Stimulated activated memory B cell treated with anti-CD40 and anti-IgM and Interleukin-4, amounts not matched to agents 10 μg/mL and 1 μg/mL and 100 μg/mL, for 72 hours (primary cell): ENCODE measurements at places on chromosomes 7 and 10.

DNA sequence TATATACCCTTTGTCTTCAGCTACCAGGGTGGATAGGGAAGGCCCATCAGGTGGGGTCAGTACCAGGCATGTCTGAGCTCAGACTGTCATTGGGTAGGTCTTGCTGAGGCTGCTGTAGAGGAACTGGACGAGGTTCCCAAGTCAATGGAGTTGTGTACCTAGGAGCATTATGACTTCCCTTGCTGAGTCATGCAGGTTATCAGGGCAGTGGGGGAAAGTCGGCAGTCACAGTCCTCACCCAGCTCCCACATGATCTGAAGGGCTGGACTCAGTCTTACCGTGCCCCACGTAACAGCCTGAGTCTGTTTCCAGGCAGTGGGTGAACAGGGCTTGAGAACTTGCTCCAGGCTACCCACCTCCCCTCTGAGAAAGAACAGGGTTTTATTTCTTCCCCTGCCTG, 260.8 kb upstream of the COBL start:
- ATAC-seq: no peak

DNA sequence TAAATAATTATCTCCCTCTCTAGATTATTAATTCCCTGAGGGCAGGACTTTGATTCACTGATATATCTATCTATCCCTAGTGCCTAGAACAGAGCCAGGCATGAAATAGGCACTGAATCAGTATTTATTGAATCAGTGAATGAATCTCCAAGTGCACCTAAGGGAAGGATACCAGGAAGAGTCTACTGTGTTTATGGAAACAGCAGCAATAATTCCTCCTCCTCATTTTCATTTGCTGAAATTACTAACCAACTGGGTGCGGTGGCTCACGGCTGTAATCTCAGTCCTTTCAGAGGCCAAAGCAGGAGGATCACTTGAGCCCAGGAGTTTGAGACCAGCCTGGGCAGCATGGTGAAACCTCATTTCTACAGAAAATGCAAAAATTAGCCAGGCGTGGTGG, 161.2 kb downstream of the TCF7L2 start:
- no peak for ATAC-seq

- peak; percentile 46 for ATAC-seq
Observed at GRCh38 chr10:22437620-22438588, 92.6 kb downstream of the SPAG6 start.

GRCh38 chr10:15144788-15145187, 23.7 kb downstream of the NMT2 start:
- ATAC-seq: no peak

DNA sequence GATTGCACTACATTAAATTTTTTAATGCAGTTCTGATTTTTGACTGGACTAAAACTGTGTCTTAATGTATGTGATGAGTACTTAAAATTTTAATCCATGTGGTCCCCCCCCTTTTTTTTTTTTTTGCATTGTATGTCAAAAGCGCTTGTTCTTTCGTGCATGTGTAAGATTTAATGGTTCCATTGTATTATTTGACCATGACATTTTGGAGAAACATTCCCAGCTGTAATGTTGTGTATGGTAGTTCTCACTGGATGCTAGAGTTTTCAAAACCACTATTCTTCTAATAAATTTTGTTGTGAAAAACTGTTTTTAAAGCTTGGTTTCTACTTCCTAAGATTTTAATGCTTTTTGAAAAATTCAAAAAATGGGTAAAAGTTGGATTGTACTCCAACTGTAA, 132.0 kb downstream of the LCOR start:
- no peak for ATAC-seq

DNA sequence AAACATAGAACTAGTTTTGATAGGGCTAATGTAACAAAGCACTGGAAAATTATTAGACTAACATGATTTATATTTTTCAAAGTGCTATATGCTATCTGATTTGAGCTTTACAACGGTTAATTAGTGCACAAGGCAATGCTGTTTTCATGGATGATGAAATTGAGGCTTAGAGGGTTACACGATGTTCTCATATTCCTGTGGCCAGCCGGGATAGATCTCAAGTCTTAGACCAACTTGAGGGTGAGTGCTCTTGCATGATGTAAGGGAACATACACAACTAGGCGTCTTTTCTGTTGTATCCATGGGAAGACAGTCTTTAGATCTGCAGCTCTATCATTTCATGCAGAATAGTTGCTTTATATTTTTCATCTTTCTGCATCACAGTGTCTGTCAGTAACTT, 4.1 kb downstream of the PRPF18 start:
- no peak for ATAC-seq

GRCh38 chr7:17408904-17409290, 110.4 kb downstream of the AHR start:
- no peak for ATAC-seq
